Ammon's horn (tissue), 1 donor: ENCODE measurements at places on chromosomes 7 and 10.
A peak's percentile ranks its signal among the peaks of the same experiment; 100 is the strongest.

- DNase-seq: no peak
These were observed 87.3 kb upstream of the TRIL start for GRCh38 chr7:29045258-29046086.

DNA sequence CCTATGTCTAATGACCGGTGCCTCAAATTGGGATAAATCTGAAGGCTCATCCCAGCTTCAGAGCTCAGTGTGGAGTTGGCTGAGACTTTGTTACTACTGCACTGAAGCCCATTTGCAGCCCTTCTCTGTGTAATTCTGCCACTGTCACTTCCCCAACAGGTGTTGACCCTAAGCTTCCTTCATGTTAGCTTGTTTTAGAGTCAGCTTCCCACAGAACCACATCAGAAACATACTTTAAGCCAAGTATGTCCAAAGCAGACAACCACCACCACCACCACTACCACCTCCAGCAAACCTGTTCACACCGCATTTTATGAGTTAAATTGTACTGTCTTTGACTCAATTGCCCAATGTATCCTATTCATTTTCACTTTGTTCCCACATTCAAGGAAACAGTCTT, 25.2 kb upstream of the GNAT3 start:
- no peak for DNase-seq

DNA sequence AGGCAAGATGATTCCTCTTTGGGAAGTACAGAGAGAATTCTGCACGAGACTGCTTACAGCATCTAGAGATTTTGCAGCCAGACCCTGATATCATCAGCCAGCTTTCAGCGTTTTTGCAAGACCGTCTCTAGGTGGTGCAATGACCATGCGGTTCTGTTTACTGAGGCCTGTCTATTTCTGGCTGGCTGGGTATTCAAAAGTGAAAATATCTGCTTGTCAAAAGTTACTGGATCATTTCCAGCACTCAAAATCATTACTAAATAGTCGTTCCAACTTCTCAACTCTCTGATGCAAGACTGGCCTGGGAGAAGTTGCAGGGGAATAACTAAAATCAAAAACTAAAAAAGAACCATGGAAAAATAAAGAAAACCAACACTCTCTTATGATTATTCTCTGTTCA, 240.1 kb downstream of the ELMO1 start:
- peak; percentile 92 for DNase-seq

GRCh38 chr10:2777666-2778355, 289.5 kb upstream of the PFKP start:
- no peak for DNase-seq

DNA sequence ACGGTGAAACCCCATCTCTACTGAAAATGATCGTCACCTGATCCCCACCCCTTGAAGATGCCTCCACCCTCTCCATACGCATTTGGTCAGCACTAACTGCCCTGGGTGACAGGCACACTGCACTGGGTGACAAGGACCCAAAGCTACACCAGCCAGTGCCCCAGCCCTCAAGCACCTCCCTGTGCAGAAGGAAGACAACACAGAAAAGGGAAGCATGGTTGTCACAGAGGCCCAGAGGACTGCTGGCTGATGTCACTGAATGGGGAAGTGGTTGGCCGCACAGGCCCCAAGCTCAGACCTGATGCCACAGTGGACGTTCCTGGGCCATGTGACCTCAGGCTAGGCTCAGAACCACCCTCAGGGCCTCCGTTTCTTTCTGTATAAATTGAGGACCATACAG, 4.2 kb upstream of the PILRA start:
- DNase-seq: peak; percentile 83

DNA sequence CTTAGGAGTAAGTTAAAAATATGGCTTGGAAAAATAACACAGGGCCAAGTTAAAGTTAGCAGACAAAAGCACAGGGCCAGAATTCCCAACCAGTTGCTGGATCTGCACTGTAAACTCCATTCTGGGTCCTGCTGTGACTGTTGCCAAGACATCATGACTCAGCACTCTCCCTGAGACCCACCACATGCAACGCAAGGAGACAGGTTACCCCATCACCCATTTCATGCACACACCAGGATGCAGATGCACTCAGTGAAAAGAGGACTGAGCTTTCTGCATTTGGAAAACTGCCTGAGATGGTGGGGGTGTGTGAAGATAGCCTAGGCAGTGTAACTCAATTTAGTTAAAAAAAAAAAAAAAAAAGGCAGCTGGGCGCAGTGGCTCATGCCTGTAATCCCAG, 97.6 kb upstream of the ZNF438 start:
- DNase-seq: peak; percentile 41

DNA sequence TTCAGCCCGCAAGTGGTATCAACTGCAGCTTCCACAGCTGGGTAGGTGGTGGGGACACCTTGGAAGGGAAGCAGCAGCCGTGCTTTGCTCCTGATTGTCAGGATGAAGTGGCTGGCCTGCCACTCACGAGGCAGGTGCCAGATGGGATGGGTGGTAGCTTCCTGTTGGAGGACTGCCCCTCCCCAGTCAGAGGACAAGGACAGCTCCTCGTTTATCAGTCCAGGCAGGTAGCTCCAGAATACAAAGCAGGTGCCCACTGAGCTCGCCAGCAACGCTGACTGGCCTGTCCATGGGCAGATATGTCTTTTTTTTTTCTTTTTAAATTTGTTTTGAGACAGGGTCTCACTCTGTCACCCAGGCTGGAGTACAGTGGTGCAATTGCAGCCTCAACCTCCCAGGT, 431.3 kb downstream of the GALNT17 start:
- no peak for DNase-seq

DNA sequence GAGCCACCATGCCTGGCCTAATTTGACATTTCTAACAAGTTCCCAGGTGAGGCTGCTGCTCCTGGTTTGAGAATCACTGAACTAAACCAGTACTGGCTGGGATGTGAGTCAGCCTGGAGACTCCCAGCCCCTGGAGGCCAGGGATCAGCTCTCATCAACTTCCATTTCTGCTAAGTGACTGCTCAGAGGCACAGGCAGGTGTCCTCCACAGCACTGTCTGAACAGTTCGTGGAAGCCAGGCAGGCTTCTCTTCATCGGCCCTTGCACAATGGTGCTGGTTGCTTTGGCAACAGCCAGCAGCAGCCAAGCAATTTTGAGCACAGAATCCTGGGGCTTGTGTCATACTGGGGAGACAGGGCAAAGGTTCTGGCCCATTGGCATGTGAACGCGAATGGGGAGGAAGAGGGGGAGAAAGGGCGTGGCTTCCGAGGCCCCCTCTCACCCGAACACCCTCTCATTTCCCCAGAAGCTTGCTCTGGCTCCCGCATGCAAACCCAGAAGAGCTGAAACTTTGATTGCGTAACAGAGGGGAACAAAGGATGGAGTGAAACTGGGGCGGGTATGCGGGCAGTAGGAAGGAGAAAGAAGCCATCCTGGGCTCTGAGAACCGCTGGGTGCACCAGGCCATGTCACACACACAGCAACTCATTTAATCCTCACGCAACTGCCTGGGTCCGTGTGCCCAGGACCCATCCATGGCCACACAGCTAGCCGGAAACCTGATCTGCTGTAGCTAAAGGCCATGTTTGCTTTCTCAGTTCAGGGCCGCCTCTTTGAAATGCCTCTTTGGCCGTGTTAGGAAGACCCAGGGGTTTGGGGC, 9.0 kb upstream of the POR start:
- peak; percentile 86 for DNase-seq

- DNase-seq: no peak
These were observed 319.7 kb upstream of the POM121L12 start for GRCh38 chr7:52715701-52716100.

DNA sequence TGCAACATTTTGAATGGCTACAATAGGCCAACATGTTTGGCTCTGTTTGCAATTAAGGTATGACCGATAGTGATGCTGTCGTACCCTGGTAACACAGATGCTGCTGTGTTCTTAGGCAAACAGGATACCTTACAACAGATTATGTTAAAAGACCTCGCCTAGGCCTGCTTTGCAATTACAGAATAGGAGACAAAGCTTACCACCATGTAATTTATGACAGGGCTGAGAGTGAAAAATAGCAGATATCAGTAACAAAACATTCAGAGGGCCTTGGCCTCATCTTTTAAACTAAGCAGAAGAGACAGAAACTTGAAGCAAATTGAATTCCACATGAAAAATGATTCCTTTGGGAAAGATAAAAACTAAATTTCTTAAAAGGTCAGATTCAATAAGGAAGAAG, 29.4 kb upstream of the ABLIM1 start:
- no peak for DNase-seq

DNA sequence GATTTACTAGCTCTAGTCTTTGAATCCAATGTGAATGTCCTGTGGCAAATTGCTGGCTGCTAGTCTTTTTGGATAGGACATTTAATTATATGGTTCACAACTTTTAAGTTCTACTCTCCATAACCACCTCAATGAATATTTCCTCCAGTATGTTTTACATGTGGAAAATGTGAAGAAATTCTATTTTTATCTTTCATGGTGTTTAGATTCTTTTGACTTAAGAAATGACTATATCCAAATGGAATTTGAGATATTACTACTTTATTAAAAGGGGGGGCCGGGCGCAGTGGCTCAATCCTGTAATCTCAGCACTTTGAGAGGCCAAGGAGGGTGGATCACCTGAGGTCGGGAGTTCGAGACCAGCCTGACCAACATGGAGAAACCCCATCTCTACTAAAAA, 202.0 kb downstream of the ARL4A start:
- no peak for DNase-seq

DNA sequence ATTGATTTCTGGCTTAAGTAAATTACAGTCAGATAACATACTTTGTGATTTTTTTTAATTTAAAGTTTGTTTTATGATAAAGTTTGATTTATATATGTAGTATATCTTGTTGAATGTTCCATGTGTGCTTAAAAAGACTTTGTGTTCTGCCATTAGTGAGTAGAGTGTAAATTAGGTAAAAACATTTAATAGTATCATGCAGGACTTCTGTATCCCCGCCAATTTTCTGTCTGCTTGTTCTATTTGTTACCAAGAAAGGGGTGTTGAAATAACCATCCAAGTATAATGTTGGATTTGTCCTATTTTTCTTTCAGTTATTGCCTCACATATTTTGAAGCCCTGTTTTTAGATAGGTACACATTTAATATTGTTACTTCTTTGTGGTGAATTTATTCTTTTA, 172.1 kb downstream of the CAMK1D start:
- no peak for DNase-seq

- DNase-seq: no peak
These were observed 157.5 kb upstream of the KLF14 start for GRCh38 chr7:130891254-130892094.

DNA sequence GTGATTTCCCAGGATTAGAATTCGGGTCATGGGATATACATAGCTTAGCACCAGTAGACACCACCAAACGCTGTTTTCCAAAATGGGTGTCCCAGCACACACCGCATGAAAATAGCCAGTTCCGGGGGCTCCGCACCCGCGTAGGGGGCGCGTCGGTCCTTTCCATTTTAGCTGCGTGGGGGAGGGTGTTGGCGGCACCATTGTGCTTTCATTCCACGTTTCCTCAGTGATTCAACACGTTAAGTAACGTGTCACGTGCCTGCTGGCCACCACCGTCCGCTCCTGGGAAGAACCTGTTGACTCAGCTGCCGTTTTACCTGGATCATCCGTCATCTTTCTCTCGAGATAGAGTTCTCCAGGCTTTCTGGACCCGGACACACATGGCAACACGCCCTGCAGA, 25.6 kb upstream of the ADGRA1 start:
- DNase-seq: no peak

DNA sequence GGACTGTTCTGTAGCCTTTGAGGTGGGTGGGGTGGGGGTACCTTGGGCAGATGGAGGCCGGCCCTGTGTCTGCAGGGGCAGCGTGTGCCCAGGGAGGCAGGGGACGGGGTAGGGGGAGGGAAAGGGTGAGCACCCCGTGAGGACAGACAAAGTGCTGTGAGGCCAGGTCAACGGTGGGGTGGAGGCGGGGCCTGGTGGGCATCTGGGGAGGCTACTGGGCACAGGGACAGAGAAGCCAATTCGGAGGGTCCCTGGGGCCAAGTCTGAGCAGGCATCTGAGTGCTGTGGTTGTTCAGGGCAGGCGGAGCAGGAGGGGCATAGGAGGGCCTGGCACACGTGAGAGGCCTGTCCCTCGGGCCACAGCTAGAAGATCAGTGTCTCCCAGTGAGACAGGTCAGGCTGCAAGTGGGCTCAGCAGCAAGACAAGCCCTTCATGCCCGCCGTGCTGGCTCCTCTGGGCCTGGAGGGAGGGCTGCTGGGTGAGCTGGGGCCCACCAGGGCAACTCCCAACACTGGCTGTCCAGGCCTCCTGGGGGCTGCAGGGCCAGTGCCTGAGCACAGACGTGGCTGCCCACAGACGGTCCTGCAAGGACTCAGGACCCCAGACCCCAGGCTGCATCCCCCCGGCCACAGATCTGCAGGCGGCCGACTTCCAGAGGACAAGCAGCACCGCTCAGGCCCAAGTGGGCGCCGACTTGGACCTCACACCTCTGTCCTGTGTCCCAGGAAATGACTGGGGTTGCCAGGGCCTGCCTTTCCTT, 26.4 kb upstream of the KNDC1 start:
- no peak for DNase-seq

DNA sequence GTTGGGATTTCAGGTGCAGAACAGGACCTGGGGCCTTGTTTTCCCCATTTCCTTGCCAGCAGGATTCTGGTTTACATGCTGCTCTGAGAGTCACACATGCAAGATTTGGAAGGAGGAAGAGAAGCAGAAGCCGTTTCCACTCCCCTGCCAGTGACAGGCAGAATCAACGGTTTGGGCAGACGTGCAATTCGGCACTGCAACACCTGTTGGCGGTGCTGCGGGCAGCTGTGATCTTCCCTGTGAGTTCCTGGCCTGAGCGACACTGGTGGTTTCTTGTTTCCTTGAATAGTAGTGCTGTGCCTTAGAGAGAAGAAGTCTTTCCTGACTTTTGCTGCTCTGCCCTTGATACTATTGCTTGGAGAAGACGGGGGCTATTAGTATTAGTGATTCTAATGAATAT, 1126.2 kb downstream of the TYW1 start:
- DNase-seq: no peak

GRCh38 chr10:48289501-48290238, 15.2 kb upstream of the FRMPD2 start:
- peak; percentile 80 for DNase-seq

GRCh38 chr7:20113427-20114027, 103.7 kb downstream of the MACC1 start:
- DNase-seq: peak; percentile 17

DNA sequence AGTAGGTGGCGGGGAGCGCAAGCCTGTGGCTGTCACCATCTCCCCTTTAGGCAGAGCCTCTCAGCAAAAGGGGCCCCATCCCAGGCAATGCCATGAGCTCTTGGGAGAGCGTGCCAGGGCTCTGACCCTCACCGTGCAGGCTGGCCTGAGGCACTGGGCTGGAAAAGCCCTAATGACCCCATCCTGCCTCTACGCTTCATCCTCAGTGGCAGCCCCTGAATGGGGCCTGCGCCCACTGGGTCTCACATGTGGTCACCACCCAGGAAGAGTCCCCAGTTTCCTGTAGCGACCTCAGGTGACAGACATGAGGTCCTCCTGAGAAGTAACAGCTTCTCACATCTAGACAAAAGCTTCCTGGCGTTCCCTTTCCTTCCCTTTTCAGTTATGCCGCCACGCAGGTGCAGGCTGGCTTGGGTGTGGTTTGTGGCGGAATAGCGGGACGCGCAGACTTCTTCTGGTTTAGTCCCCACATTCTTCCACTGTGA, 59.2 kb downstream of the CLEC2L start:
- DNase-seq: no peak
